T-helper 17 cell (primary cell): ENCODE measurements at places on chromosomes 13 and 19.
A peak's percentile ranks its signal among the peaks of the same experiment; 100 is the strongest.

GRCh38 chr13:92805766-92806165 is 420.8 kb upstream of the GPC6 start:
- no peak for DNase-seq

GRCh38 chr13:49371943-49372613 is 71.8 kb downstream of the CAB39L start:
- DNase-seq: no peak

- no peak for DNase-seq
These were observed 968.8 kb downstream of the TUBA3C start for GRCh38 chr13:18212873-18213272.

GRCh38 chr13:113664751-113665596 is 2.0 kb upstream of the GRK1 start:
- DNase-seq: no peak

DNA sequence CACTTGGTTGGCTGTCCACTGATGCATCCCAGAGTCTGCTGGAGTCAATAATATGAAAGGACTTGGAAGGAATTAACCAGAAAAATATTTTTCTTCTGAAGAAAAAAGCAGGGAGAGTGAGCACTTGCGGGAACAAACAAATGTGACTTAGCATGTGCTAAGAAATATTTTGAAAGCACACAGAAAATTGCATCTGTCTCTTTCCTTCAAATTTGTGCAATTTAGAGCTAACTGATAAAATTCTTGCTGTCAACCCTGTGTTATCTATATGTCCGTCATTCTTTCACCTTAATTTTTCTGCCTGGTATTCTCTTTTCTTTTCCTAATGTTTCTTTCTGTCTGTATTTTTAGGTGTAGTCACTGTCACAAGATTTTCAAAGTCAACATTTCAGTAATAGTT is 852.6 kb downstream of the PCDH9 start:
- DNase-seq: no peak

DNA sequence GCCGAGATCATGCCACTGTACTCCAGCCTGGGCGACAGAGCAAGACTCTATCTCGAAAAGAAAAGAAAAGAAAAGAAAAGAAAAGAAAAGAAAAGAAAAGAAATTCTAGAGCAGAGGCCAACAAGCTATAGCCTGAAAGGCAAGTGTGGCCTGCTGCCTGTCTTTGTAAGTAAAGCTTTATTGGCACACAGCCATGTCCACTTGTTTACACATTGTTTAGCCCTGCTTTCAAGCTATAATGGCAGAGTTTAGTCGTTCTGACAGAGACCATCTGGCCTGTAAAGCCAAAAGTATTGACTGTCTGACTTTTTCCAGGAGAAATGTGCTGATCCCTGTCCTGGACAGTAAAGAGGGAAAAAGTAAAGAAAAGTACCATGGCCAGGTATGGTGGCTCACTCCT is 18.3 kb downstream of the NWD1 start:
- no peak for DNase-seq

DNA sequence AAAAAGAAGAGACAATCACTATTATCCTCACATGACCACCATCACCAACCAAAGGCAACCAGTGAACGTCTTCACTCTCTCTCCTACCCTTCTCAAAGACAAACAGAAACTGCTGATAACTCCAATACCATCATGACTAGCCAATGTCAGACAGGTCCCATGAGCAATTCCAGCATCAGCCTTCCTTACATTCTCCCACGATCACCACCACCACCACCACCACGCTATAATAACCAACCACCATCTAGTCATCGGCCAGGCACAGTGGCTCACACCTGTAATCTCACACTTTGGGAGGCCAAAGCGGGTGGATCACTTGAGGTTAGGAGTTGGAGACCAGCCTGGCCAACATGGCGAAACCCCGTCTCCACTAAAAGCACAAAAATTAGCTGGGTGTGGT is 3.9 kb downstream of the MYO1F start:
- no peak for DNase-seq

DNA sequence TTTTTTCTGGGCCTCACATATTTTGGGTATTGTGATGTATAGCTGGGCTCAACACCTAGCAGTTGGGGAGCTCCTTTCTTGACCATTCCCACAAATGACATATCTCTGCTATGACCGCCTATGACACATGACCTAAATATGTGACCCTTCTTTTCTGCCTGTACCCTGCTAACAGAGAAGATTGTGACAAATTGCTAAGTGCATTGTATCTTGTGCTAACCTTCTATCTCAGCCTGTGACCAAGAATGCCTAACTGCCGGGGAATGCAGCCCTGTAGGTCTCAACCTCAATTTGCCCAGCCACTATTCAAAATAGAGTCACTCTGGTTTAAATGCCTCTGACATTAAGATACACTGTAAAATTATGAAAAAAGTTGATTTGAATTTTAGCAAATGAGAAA is 6.8 kb upstream of the ZNF429 start:
- DNase-seq: no peak

- DNase-seq: peak; percentile 86
These were observed 712 bp downstream of the BBC3 start for GRCh38 chr19:47230054-47230920.

DNA sequence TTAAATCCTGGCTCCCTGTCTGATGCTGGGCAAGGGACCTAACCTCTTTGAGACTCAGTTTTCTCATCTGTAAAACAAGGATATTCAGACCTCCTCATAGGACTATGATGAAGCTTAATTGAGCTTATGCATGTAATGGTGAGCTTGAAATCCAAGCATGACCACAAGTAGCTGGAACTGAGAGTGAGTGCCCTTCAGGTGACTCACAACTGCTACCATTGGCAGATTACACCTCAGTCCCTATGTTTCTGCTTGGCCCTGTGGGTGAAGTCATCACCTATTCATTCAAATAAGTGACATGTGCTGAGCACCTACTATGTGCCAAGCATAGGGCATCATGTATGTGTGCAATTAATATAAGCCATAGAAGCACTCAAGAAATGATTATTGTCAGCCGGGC is 25.7 kb downstream of the NOVA2 start:
- DNase-seq: no peak

- peak; percentile 75 for DNase-seq
These were observed 42.0 kb upstream of the NFIC start for GRCh38 chr19:3324405-3324856.

DNA sequence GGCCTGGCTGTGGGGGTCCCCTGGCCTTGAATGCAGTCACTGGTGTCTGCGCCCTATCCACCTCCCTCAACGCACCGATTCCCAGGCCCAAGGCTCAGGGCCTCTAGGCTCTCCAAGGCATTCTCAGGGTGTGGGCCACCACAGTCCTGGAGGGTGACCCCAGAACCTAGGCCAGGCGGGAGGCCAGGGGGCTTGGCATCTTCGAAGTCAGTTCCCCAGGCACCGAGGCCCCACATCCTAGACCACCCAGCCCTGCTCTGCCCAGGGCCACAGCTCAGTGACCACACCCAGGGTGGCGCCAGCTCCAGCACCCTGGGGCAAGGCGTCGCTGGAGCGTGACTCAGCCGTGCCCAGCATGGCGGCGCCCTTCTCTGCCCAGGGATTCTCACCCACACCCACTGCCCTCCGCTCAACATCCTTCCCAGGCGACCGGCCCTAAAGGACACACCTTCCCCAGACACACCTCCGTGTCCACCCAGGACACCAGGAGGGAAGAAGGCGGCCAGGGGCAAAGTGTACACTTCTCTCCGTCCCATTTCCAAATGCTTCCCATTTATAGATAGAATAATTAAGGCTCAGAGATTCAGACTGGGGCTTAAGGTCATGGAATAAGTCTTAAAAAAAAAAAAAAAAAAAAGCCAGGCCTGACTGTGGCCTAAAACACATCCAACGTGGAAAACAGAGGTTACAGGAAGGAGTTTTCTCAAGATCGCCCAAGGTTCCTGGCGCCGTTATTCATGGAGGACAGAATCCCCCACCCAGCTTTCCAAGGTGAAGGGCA is 36.4 kb upstream of the NANOS3 start:
- no peak for DNase-seq

DNA sequence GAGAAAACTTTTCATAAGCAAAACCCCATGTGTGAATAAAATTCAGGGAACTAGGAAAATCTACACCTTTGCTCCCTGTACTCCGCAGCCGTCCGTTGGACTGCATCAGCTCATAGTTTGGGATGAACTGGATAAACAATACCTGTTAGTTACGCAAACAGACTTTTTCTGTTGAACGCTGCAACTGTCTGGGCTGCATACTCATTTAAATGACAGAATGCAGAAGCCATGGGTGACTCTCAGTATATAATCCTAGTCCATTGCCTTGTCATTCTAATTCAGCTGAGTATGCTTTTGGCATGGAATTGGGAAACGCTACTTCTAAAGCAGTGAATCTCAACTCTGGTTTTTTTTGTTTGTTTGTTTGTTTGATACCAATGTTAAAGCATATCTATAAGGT is 151.6 kb downstream of the SLITRK1 start:
- DNase-seq: no peak

DNA sequence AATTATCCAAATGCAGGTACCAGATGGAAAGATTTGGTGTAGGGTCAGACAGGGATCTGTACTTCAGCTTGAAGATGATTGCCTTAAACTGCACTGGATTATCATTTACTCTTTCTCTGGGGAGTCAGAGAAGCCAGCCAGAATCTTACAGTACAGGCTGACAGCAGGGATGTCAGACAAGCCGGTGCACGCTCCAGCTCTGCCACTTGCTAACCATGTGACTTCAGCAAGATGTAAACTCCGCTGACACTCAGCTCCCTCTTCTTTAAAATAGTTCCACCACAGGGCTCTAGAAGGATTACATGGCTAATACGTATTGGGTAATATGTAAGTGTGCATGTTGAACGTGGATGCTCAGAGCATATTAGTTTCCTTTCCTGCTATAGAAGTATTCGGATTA is 251.4 kb upstream of the MAB21L1 start:
- no peak for DNase-seq

DNA sequence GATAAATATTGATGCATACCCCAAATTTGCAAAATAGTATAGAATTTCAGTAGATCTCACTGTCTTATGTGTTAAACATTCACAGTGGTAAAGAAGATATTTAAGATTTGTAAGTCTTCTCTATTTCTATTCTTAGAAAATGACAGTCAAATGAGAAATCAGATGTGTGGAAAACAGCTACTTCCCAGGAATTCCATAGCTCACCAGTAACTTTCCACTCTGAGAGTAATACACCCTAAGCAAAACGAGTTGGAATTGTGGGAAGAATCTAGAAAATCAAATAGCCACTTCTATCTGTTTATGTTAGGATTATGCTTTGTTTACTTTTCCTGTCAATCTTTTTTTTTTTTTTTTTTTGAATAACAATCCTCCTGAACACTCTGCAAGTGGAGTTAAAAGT is 69.1 kb downstream of the FLT1 start:
- no peak for DNase-seq

GRCh38 chr19:5679289-5680083 is 830 bp downstream of the MICOS13 start:
- DNase-seq: no peak

- DNase-seq: no peak
These were observed 414.8 kb upstream of the PCDH20 start for GRCh38 chr13:61830475-61830874.

DNA sequence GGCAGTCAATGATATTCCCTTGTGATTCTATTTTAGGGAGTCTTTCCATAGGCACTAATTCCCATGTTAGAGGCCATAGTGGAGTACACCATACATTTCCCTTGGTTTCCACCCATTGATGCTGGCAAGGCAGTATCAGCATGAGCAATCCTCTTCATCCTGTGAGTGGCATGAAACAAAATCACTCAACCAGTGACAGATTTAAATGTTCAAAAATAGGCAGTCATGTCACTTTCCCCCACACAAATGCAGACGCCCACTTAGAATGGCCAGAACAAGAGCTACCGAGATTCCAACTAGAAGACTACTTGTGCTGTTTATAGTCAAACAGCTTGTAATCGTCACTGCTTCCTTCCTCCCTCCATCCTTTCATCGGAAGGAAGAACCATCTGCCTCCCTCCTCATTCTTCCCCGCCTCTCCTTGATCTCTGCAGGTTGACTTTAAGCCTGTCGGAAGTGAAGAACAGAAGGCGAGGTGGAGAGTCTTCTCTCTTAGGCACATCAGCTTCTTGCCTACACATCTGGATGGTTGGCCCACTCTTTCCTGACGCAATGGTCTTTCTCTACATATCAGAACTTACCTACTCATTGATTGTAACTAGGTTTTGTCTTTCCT is 22.6 kb downstream of the RASL11A start:
- DNase-seq: no peak

DNA sequence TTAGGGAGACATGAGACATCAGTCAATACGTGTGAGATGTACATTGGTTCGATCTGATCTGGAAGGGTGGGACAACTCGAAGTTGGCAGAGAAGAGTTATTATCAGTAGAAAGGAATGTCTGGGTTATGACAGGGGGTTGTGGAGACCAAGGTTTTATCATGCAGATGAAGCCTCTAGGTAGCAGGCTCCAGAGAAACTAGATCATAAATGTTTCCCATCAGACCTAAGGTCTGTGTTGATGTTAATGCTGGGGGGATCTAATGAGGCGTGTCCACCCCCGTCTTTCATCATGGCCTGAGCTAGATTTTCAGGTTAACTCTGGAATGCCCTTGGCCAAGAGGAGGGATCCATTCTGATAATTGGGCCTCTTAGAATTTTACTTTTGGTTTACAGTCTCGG is 187.0 kb upstream of the KL start:
- DNase-seq: no peak

DNA sequence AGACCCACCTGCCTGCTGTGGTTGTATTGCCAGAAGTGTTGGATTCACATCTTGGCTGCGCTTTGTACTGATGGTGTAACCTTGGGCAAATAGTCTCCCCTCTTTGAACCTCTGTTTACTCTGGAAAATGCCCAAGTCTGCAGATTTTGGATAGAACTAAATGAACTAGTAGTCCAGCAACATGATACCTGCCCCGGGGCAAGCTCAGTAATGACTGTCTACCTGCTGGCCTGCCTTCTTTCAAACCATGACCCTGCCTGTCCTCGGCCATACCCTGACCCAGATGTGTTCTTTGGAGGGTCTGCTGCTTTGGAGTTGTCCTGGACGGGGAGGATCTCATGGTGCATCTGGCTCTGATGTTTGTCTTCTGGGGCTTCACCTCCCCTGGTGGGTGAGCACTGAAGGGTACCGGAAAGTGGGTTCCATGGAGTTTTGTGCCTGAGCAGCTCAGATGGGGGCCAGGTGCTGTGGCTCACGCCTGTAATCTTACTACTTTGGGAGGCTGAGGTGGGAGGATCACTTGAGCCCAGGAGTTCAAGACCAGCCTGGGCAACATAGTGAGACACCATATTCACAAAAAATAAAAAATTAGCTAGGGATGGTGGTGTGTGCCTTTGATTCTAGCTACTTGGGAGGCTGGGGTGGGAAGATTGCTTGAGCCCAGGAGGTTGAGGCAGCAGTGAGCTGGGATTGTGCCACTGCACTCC is 59.5 kb downstream of the TNFRSF19 start:
- DNase-seq: no peak

DNA sequence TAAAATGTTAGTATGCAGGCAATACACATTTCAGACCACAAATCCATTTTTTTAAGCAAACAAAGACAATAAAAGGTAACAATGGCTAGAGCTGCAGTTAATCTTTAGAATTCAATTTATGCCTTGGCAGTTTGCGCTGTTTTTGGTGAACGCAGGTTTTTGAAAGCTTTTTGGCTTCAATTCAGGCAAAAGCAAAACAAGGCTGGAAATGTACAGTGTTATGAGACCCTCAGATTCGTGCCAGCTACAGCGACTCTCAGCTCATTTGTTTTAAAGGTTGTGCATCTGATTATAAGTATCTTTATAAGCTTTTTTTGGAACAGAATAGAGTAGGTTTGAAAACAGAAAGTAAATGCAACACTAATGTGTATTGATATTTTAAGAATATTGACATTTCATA is 63.6 kb upstream of the SOX1 start:
- DNase-seq: no peak
